Right renal pelvis (tissue), 4 donors: ENCODE measurements at places on chromosomes 5 and 9.
A peak's percentile ranks its signal among the peaks of the same experiment; 100 is the strongest.

DNA sequence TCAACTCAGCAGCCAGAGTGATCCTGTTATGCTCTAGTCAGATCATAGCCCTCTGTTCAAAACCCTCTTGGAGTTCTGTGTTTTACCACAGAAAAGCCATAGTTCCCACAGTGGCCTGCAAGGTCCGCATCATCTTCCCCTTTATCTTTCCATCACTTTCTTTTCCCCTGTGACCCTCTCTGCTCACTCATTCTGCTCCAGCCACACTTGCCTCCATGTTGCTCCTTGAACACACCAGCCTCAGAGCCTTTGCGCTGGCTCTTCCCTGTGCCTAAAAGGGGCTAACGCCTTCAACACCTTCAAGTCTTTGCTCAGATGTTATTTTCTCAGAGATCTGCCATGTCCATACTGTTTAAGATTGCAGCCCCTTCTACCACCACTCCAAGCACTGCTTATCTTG, 26.3 kb downstream of the CSF2 start:
- no peak for DNase-seq

DNA sequence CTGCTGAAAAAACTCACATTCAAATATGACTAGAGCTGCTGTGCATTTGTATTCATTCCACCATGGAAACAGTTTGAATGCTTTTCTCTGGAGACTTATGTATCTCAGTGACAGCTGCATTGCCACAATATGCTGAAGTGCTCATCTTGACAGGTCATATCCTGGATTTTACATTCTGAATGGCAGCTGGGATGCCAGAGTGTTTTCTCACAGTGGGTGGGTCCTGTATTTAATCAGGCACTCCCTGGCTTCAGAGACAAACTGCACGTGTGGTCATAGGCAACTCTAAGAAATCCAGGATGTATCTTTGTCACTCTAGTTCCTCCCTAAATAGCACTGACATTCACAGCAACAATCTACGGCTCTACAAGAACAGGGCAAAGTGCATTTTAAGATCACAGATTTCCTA, 75.6 kb downstream of the ST8SIA4 start:
- DNase-seq, result no peak

GRCh38 chr5:133455676-133456075, 156.7 kb downstream of the FSTL4 start:
- DNase-seq, result no peak

GRCh38 chr5:40991168-40991980, 79.8 kb downstream of the MROH2B start:
- peak; percentile 38 for DNase-seq

GRCh38 chr9:89466451-89467277, 31.2 kb downstream of the SEMA4D start:
- DNase-seq, result no peak

DNA sequence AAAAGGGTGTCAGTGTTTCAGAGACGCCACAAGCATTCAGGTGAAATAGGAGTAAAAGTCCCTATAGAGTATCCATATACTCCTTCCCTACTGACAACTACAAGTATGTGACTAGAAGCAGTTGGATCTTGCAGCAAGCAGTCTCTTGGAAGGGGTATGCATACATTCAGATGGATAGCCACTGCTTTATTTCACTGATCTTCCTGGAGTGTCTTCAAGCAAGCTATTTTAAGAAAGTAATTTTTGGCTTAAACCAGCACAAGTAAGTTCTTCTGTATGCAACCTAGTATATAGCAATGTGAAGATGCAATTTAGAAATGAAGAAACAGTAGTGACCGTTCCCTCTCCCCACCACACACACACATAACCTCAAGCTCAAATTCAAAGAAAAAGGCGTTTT, 446.8 kb upstream of the CDH18 start:
- DNase-seq, result no peak

DNA sequence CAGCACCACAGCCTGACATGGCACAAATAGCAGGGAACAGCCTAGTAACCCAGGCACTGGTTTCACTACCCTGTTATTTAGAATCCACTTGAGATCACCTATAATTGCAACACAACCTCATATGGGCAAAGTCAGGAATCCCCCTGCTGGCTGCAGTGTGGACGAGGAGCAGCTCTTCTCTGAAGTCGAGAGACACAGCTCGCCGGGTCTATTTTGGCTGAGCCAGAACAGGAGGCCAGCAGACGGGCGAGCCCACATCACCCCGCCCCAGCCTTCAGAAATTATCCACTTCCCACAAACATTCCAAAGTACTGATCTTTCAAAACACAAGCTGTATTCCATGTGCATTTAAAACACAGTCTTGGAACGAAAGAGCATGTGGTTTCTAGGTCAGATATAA, 179.0 kb downstream of the ROR2 start:
- no peak for DNase-seq

GRCh38 chr5:176648474-176649194, 1.4 kb downstream of the TSPAN17 start:
- DNase-seq, result no peak

GRCh38 chr5:16885635-16886365, 50.3 kb downstream of the MYO10 start:
- DNase-seq, result no peak

DNA sequence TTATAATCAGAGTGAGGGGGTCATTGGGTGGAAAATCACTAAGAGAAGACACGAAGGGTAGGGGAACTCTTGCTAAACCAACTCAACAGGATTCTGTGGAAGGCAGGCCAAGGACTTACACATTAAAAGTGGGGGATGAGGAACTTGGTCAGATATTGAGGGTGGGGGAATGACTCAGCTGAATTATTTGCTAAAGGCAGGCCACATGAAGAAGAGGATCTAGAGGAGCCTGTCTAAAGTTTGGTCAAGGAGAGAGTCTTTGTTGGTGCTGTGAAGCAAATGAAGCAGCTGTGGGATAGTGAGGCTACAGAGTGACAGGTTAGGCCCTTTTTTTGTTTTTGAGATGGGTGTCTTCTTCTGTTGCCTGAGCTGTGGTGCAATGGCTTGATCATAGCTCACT, 63.9 kb upstream of the SPRY4 start:
- DNase-seq, result no peak

- DNase-seq, result no peak
Measured at GRCh38 chr5:80608731-80609130, 38.7 kb upstream of the ANKRD34B start.

- no peak for DNase-seq
Measured at GRCh38 chr5:93122446-93122845, 458.6 kb downstream of the NR2F1-AS1 start.

- no peak for DNase-seq
Measured at GRCh38 chr5:72654231-72654630, 147.0 kb upstream of the ZNF366 start.

- no peak for DNase-seq
Measured at GRCh38 chr5:4095918-4096630, 500.4 kb downstream of the IRX1 start.

- no peak for DNase-seq
Measured at GRCh38 chr9:96500696-96501632, 51.0 kb downstream of the HABP4 start.

DNA sequence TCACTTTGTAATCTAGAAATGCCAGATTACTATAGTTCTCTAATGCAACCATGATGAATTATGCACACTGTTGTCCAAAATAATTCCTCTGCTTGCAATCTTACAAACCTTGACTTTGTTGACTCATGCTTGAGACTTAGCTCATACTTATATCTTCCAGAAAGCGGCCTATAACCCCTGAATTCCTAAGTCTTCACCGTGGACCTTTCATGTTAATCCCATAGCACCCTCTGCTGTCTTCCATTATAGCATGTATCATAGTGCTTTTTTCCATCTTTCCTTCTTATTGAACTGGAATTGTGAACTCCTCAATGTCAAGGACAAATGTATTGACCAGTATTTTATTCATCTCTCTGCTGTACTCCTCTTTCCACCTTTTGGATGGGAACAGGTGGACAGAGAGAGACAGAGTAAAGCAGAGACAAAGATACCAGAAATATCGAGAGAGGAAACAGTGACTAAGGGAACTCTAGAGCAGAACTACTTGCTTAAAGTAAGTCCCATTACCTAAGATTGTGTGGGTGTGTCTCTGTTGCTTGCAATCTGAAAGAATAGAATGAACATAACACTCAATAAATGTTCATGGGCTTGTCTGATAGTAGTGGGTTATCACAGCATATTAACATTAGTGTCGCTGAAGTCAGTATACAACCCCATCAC, 110.0 kb downstream of the LURAP1L start:
- no peak for DNase-seq

DNA sequence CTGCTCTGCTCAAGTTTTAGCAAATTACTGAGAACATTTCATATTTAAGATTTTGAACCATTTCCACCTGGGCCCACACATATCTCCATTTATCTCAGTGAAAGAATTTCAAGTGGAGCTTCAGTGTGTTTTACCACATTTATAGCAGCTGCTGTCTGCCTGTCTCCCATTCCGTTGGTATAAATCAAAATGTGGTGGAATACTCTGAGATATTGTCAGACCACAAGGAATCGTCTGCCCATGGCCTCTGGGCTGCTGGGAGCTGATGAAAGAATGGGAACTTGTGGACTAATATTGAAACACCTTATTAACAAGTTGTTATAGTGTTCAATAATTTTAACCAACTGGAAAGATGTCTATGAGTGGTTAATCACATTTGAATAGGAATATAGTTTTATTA, 33.3 kb downstream of the MAST4 start:
- DNase-seq, result no peak

DNA sequence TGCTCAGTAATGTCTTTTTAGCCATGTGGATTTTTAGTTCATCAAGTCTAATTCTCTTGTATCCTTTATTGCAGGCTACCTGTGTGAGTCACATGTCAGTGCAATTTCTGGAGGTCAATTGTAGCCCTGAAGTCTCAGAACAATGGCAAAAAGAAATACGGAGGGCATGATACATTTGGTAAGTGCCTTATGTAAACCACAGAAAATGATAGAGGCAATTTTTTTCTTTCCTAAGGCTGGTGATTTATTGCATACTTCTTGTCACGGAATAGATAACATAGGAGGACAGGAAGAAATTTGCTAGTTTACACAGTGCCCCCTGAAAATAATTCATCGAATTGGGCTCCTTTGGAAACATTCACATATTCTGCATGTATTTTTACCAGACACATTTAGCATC, 235.9 kb downstream of the DMRTA1 start:
- no peak for DNase-seq

GRCh38 chr9:114681594-114682332, at the start of gene TEX48:
TSS of gene TEX48 (minus strand) at chr9:114682192. CDS start at chr9:114671723, 10,469 bp downstream.
- no peak for DNase-seq

- DNase-seq, result no peak
Measured at GRCh38 chr9:37239921-37240320, 119.5 kb downstream of the ZCCHC7 start.

GRCh38 chr9:84828046-84828445, 158.5 kb downstream of the NTRK2 start:
- no peak for DNase-seq
